ENCODE measurements at places on chromosomes 5 and 9.
A peak's percentile ranks its signal among the peaks of the same experiment; 100 is the strongest.

DNA sequence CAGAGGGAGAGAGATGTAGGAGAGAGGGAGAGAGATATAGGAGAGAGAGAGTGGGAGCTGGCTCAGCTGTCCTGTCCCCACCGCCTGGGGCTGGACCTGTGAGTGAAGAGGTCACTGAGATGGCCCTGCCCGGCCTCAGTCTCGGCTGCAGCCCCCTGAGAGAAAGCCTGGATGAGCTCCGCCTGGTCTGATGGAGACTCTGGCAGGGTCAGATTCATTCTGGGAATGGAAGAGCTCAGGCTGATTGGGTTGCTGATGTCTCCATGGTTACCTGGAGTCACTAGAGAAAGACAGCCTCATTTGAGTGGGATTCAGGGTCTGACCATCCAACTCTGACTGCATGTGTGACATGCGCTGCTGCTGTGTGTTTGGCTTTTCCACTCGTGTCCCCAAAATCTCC lies 27.1 kb upstream of the SEMA4D start:
- no peak for DNase-seq

- no peak for DNase-seq
Observed at GRCh38 chr5:73213566-73213998, 40.6 kb downstream of the TMEM174 start.

DNA sequence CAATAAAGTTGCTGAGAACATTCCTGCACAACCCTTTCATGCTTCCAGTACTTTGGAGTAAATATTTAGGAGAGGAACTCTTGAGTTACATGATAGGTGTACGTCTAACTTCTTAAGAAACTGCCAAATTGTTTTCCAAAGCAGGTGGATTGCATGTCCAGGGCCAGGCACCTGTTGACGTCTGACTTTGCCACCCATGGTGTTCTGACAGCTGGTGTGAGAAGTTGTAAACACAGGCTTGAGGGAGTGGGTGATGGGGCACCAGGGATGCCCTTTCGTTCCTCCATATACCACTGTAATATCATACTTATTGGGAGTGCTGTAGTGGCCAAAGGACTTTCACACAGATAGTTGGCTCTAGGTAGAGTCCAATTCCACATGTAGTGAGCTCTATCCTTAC lies 352.1 kb downstream of the GADD45G start:
- no peak for DNase-seq

- no peak for DNase-seq
Observed at GRCh38 chr5:10661401-10661800, 97.5 kb downstream of the ANKRD33B start.

- no peak for DNase-seq
Observed at GRCh38 chr5:131845828-131846227, 49.0 kb upstream of the FNIP1 start.

GRCh38 chr5:30891660-30892059 lies 301.8 kb upstream of the CDH6 start:
- DNase-seq: no peak

DNA sequence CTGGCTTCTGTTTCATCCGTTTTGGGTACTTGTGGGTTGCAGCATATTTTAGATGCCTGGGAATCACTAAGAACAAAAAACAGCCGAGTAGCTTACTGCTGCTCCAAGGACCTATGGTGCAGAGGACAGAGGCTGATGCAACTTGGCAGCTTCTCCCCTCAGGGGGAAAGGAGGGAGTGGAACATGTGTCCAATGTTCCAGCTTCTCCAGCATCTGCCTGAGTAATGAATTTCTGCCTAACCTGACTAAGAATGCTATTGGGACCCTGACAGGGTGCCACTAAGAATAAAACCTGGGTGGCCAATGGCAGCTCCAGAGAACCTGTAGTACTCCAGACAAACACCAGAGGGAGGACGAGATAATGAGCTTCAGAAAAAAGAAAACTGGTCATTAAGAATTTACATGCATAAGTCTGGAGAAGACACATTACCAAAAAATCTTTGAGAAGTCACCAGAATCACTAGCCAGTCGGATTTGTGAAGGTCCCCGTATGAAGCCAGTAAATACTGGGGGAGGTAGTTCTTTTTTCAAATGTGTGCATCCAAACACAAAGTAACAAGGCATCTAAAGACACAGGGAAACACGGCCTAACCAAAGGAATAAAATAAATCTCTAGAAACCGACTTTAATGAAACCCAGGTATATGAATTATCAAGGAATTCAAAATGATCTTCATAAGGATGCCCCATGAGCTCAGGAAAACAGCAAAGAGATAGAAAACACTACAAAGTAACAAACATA lies 293.5 kb downstream of the HINT1 start:
- DNase-seq: no peak

DNA sequence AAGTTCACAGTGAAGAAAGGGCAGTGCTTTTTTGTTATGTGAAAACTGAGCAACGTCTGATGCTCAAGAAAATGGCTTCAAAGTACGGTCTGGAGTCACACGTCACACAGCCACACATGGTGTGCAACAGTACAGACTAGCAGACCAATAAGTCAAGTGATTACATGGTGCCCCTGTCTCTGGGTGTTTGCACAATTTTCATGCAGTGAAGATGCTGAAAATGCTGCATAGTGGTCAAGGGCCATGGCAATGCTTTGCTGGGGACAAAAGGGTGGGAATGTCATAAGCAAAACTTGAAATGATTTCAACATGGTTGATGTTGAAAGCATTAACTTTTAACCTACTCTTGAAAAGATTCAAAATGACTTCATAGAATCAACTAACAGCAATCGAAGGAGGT lies 231.2 kb downstream of the EBF1 start:
- DNase-seq: no peak

DNA sequence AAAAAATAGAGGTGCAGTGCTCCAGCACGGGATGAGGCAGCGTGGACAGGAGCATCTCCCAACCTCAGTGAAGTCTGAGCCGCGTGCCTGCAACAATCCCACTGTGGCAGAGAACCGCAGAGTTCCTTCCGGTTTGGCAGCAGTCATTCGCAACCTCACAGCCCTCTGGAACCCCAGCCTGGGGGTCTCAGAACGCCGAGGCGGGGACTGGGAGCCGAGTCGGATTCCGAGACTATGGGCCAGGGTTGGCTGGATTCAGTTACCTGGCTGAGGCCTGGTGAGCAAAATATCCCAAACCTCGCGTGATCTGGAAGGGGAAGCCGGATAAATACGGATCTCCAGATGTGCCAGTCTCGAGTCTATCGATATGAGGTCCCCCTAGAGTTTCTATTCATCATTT lies 27.0 kb downstream of the CDKN2A start:
- no peak for DNase-seq

GRCh38 chr9:89864257-89864656 lies 259.4 kb downstream of the GADD45G start:
- DNase-seq: no peak

- no peak for DNase-seq
Observed at GRCh38 chr9:116274293-116274692, 120.7 kb downstream of the PAPPA start.

DNA sequence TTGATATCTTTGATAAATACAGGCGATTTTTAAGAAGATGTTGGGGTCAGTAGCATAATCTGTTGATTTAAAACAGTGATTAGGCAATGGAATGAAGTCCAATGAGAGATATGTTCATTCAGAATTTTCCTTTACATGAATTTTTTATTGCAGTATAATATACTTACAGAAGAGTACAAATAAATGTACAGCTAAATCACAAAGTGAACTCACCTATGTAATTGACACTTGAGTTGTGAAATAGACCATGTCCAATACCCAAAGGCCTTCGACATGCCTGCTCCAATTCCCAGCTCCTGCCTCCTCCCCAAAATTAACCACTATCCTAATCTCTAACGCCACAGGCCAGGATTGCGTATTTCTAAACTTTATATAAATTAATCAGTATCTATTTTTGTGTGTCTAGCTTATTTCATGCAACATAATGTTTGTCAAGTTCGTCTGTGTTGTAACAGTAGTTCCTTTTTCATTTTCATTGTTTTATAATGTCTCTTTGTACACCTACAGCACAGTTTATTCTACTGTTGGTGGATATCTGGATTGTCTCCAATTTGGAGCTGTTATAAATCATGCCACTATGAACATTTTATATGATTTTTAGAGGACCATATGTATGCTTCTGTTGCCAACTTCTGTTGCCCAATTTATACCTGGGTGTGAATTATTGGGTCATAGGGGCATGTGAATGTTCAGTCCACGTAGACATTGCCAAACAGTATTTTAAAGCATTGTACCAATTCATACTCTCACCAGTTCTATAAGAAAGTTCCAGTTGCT lies 208.3 kb downstream of the TLE1 start:
- no peak for DNase-seq

- no peak for DNase-seq
Observed at GRCh38 chr9:131693651-131694597, 46.0 kb downstream of the RAPGEF1 start.

DNA sequence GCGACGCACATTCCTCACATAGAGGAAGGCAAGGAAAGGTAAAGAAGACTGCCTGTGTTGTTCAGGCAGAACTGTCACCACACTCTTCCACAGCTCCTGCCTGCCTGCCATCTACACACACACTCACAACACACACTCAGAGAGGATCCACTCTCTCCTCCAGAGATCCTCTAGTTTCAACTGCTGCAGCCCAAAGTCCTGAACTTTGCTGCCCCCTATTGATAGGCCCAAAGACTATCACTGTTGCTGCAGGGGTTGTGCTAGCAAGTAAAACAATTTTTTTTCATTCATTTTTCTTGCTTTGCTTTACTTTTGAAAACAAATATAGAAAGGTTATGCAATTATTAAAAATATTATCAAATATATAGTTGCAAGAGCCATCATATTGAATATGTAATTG lies 5.9 kb upstream of the CFAP90 start:
- peak; percentile 14 for DNase-seq

GRCh38 chr5:168879929-168880328 lies 300.8 kb upstream of the PANK3 start:
- DNase-seq: no peak

- no peak for DNase-seq
Observed at GRCh38 chr9:105245029-105245890, 809 bp downstream of the SLC44A1 start.

GRCh38 chr9:126704157-126704891 lies 90.6 kb downstream of the LMX1B start:
- no peak for DNase-seq

GRCh38 chr9:91842358-91843049 lies 107.5 kb downstream of the ROR2 start:
- DNase-seq: no peak

- no peak for DNase-seq
Observed at GRCh38 chr9:17653947-17654465, 75.1 kb downstream of the SH3GL2 start.

DNA sequence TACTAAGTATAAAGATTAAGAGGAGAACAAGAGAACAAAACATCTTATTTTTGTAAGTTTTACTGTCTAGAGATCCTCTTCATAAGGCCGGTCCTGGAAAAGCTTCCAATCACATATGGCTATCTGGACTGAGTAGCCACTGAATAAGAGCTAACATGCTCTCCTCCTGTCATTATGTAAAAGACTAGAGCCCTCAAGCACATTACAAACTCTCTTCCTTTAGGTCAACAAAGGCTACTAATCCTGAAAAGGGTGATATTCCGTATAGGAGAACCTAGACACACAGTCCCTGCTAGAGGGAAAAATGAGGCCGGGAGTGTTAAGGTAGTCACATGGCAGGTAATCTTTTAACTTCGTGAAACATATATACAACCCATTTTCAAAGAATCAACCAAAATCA lies 665.6 kb downstream of the EFNA5 start:
- DNase-seq: no peak

DNA sequence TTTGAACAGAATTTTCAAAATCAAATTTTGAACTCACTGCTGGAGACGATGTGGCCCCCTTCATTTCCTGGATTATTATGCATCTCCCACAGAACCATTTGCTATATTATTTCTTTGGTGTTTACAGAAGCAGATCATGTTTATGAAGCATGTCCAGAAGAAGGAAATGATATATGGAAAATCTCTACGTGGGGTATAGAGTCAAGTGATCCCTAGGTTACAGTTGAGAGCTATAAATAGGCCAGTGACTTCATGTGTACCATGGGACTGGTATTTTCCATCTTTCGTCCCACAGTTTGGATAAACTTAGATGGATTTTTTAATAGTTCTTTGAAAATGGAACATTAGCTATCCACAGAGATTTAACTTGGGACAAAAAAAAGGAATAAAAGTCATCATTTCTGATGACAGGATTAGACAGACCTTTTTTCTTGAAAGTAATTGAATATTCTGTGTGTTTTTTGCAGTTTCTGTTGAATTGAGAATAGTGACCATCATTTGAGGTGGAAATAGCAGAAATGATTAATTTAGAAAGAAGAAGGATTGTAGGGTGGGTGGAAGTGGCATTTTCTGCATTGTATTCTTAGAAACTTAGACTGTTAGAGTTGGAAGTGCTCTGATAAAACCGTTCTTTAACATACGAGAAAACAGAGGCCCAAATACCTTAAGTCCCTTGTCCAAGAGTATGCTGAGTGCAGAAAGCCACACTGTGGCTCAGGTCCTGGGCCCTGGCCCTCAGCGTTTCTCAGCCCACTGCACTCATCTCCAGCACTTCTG lies 136.4 kb downstream of the PIP5K1B start:
- no peak for DNase-seq

DNA sequence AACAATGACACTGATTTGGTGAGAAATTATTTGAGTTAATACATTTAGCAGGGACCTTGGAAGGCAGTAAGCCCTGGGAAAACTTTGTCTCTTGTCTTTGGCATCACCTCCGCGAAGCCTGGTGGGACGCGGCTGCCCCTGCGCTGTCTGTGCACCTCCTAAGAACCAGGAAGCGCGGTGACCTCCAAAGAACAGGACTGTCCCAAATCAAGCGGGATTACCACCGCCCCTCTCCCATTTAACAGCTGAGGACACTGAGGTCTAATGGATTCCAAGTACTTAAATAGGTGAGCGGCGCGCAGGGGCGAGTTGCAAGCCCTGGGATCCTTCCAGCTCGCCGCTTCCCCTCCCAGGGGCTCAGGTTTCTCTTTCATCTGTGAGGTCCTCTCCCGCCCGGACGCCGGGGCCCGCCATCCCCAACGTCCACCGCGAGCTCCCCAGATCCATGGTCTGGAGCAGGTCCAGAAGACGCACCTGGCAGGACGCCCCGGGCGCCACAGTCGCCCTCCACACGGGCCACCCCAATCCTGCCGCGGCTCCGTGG lies 432 bp downstream of the STARD4 start:
- DNase-seq: peak; percentile 44

- DNase-seq: peak; percentile 86
Observed at GRCh38 chr5:138448481-138449398, 9.9 kb downstream of the REEP2 start.

- no peak for DNase-seq
Observed at GRCh38 chr9:27196383-27196782, 87.4 kb downstream of the TEK start.

DNA sequence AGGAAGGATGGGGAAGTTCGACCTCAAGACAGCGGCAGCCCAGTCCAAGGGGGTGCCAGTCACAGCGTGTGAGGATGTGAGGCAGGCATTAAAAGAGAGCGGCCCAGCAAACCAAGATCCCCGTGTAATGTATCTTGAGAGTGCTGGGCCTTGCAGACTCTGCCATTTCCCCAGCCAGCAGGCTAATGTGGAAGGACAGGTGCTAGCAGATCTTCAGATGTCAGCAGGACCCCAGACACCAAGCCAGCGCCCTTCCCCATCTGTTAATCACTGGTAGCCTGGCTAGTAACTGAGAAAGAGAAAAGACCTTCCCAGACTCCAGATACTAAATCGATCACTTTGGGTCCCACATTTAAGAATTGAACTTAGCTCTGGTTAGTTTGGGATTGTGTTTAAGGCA lies 62.2 kb downstream of the NTRK2 start:
- DNase-seq: no peak

Measured in NCI-H446 (cell line).